Anterior cingulate cortex (tissue), 58 donors: ENCODE measurements at places on chromosomes 6 and 20.
A peak's percentile ranks its signal among the peaks of the same experiment; 100 is the strongest.

GRCh38 chr6:105259913-105260889 is 80.4 kb upstream of the POPDC3 start:
- no peak for DNase-seq

DNA sequence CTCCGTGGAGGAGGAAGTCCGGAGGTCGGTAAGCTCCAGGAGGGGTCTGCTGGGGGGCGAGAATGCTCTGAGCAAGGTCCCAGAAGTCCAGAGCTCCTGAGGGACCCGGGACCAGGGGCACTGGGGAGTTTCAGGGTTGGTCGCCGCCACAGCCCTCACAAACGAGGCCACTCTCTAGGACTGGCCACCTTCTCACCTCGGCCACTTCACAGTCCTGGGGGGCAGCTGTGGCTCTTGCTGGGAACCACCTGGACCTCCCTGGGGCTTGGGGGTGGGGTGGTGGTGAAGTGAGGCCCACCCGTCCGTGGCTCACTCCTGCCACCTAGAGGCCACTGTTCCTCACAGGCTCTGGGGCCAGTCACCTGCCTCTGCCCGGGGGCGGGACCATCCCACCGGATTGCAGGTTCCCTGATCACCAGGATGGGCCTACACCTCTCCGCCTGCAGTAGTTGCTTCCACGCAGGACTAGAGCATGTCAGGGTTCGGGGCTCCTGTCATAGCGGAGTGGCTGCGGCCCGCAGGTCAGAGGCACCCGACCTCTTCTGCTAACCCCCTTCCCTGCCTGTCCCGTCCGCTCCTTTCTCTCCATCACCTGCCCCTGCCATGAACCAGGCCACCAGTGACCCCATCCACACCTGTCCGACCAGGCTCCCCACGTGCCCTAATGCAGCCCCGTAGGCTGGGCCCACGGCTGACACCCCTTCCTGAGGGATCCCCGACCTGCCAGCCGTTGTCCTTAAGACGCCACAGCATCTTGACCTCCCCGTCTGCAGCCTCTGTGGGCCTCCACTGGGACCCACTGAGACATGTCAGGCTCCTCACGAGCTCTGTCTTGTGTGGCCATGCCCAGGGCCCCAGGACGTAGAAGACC is 5.1 kb upstream of the TCEA2 start:
- peak; percentile 18 for DNase-seq

- no peak for DNase-seq
Measured at GRCh38 chr20:32909896-32910571, 51.3 kb downstream of the EFCAB8 start.

DNA sequence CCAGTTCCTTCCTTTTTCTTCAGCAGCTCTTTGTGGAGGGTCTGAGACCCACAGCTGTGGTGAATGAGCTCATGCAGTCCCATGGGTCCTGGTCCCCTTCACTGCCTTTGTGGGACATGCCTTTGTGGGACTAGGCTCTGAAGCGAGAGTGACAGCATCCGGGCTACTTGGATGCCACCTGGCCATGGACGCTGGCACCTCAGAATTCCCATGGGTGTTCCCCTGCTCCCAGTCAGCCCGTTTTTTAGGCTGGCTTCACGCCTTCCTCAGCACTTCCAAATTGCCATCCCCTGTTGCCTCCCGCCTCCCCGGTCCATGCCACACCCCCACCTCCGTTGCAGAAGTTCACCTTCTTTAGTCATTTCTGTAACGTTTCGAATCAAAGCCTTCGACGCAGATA is 45.1 kb downstream of the RAMACL start:
- DNase-seq: no peak

DNA sequence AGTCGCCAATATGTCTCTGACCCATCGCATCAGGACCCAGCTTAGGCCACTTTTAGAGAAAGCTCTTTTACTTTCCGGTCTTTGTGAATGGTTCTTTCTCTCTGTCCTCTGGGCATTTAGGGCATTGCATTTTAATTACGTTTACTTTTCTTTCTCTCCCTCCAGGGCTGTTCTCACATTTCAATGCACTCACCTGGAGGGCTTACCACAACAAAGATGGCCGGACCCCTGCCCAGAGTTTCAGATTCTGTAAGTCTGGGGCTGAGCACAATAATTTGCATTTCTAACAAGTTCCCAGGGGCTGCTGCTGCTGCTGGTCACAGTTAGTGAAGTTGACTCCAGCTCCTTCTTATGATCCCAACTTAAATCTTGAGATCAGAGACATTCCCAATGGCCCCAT is 3.0 kb downstream of the ANKRD66 start:
- no peak for DNase-seq

DNA sequence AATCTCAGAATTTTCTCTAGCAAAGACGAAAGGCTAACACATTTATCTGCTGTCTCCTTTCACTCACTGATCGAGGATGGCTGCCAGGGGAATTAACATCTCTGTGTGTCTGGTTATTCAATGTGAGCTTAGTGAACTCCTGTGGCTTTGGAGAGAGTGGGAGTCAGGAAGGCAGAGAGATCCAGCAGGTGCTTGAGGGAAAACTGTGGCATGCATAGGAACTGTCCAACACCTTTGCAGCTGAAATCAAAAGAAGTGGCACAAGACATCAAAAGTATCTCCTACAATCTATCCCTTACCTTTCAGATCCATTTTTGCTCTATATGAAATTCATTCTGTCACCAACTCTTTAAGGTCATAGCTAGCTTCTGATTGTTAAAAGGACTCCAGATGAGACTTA is 11.8 kb upstream of the FAM184A start:
- no peak for DNase-seq

DNA sequence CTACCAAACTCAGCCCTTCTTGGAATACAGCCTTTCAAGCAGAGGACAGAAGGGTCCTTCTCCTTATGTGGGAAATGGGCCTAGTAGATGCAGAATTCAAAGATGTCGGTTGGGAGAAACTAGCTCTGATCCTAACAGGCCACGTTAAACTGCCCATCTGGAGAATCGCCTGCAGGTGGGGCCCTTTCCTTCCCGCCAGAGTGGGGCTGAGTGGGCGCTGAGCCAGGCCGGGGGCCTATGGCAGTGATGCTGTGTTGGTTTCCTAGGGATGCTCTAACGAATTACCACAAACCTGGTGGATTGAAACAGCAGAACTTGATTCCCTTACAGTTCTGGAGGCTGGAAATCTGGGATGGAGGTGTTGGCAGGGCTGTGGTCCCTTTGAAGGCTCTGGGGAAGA is 9.1 kb downstream of the MAPK13 start:
- DNase-seq: no peak

DNA sequence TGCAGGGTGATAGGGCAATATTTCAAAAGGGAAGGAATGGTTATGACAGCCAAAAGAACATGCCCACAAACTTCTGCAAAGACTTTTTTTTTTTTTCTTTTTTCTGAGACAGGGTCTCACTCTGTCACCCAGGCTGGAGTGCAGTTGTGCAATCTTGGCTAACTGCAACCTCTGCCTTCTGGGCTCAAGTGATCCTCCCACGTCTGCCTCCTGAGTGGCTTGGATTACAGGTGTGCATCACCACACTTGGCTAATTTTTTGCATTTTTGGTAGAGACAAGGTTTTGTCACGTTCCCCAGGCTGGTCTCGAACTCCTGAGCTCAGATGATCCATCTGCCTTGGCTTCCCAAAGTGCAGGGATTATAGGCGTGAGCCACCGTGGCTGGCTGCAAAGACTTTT is 117.6 kb upstream of the ADGRF1 start:
- no peak for DNase-seq

DNA sequence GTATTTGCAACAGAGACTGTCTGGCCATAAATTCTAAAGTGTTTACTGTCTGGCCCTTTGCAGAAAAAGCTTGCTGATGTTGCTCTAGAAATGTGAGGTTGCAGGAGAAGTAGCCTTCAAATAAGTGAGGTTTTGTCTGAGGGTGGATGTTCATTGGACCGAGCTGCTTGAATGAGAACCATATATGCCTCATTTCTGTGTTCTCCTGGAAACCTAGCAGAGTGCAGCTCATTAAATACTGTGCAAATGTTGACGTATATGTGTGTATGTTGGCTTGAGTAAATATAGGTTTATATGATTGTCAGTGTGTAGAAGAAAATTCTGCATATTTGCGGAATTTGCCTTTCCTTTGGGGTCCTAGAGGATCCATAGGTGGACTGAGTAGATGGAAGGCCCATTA is 39.0 kb downstream of the CHMP4B start:
- DNase-seq: no peak

GRCh38 chr6:3410385-3411360 is 46.2 kb downstream of the SLC22A23 start:
- no peak for DNase-seq

DNA sequence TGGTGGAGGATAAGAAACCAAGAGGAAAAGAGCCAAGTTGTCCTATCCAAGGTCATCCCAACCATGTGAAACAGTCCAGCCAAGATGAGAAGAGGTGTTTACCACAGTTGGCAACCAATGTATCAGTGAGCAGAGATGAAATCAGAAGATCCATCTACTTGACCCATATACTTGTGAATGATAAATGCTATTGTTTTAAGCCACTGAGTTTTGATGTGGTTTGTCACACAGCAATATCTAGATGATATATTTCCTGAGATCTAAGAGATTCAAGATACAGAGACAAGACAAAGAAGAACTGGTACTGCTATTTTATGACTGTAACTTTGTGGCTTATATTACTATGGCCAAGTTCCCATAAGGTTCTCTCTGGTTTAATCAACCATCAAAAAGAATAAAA is 721.2 kb downstream of the MAFB start:
- no peak for DNase-seq

GRCh38 chr6:18423426-18423825 is 36.3 kb downstream of the RNF144B start:
- no peak for DNase-seq
